ENCODE measurements at places on chromosomes 2 and 18.

- no peak for DNase-seq
These were observed 99.2 kb upstream of the FOSL2 start for GRCh38 chr2:28293416-28293815.

- DNase-seq = no peak
These were observed 251.3 kb upstream of the ETAA1 start for GRCh38 chr2:67145851-67146250.

DNA sequence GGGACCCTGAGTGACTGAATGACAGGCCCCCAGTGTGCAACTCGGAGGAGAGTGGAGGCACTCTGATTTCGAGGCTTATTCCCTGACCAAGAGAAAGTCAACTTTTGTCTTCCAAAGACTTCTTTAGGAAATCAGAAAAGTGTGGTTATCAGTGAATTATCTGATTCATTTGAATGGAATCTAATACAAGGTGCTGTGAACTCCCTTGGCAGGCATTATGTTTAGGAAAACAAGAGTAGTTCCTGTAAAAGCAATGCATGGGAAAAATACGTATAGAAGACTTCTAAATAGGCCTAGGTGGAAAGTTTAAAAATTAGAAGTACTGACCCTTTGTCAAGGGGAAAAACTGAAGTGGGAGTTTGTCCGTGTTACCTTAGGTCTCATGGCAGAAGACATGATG, 269.4 kb downstream of the GBX2 start:
- no peak for DNase-seq

DNA sequence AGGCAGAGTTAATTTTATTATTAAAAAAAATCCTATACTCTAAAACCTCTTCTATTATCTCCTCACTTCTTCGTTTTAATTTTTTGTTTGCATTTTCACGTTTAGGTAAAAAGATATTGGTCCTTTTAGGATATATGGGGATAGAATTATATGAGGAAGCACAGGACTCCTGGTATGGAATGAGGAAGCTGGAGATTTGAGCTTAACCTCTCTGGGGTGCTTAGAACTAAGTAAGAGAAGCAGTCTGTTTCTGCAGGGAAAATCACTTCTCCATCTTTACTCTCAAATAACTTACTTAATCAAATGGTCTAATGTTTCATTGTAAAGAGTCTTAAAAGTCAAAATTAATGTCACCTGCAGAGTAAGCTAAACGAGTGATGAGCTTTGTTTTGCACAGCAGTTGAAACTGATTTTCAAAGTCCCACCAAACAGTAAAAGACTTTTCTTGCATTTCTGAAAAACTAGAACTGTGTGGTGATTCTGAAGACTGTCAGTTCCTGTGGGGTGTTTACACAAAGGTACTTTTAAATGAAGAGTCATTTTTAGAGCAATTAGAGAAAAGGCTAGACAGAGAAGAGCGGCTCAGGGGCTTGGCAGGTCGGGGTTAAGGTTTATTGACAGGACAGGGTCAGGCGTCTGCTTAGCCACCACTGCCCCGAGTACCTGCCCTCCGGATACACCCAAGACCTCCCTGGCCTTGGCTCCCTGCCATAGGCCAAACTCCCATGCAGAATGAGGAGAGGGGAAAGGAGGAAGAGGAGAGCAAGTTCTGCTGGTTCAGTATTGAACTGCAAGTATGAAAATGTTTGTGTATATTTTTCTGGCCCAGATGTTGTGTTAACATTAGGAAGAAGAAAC, 21.6 kb downstream of the METAP1D start:
- DNase-seq = no peak

DNA sequence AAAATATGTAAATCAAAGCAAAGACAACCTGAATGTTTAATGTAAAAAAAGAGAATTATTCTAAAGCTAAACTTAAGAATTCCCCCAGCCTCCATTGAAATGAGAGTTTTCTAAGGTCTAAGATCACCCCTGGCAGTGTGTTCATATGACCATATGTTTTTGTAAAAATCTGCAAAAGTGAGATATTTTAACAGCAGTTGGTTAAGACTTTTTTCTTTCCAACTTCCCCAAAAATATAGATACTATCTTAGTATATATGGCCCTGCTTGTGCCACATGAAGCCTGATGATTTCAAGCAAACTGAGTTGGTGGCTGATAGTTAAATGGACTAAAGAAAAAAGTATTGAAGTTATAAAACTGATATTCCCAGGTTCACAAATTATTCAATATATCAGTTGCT, 35.4 kb downstream of the ZNF804A start:
- no peak for DNase-seq

DNA sequence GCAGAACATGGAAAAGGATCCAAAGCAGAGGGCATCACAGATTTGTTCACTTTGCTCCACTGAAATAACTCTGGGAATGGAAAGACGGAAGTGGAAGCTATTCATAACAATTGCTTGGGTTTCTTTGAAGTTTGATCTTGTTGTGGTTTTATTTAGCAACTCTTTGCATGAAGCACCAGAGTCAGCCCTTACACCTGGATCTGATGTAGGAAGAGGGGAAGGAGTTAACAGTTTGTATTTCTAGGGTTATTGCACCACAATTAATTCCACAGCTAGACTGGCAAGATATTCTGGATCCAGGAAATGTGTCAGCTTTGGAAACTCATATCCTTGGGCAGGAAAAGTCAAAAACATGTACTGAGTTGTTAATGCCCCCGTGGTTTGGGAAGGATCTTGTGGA, 1143.4 kb downstream of the CNTNAP5 start:
- no peak for DNase-seq

DNA sequence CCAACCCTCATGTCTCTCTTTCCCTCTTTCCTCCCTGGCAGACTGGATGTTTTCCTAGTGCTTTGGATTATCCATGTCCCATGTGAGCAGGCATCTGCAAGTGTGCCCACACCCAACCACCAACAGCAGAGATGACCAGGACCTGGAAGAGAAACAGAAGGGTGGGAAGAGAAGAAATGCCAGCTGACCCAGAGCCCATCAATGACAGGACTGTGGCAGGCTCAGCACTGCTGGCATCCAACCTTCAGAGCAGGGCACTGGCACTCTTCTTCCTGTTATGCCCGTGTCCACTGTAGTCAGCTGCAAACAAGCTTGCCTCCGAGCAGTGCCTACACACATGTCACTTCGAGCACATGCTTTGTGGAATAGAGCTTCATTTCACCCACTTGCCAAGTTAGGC, 121.1 kb downstream of the TANC1 start:
- no peak for DNase-seq

GRCh38 chr2:224072541-224073188, 33.6 kb upstream of the SERPINE2 start:
- DNase-seq = no peak

- no peak for DNase-seq
These were observed 567.2 kb downstream of the TMX3 start for GRCh38 chr18:68147728-68148127.
